ENCODE measurements at places on chromosomes 2 and 18.

DNA sequence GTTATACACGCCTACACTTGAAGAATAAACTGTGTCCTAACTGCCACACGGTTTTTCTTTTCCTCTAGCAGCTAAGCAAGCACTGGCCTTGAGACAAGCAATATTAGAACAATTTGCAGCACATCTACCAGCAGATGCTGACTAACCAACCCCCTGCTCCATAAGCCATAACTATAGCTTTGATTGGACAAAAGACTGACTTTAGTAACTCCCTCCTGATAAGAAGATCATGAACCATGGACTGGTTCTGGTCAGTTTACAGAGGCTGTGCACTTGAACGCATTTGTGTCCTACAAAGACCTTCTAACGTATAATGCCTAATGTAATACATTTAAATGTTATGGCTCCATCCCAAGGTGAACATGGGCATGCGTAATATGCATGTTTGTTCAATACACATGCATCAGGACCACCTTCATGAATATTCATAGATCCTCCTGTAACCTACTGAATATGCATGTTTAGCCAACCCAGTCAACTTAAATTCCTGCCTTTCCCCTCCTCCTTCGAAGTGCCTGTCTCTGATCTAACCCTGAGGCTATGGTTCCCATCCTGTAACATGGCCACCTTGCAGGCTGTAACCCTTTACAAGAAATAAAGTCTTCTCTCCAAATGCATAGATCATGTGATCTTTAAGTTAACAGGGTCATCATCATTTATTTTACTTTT, 26.5 kb downstream of the SLC4A5 start:
- DNase-seq = no peak

- DNase-seq = no peak
These were observed 144.1 kb upstream of the STK17B start for GRCh38 chr2:196315388-196316049.

GRCh38 chr2:1749489-1750119, 5.3 kb upstream of the PXDN start:
- no peak for DNase-seq

- DNase-seq = no peak
These were observed 202.1 kb downstream of the BCL11A start for GRCh38 chr2:60351321-60351720.

- DNase-seq = no peak
These were observed 8.3 kb downstream of the ARL5A start for GRCh38 chr2:151819920-151820319.

DNA sequence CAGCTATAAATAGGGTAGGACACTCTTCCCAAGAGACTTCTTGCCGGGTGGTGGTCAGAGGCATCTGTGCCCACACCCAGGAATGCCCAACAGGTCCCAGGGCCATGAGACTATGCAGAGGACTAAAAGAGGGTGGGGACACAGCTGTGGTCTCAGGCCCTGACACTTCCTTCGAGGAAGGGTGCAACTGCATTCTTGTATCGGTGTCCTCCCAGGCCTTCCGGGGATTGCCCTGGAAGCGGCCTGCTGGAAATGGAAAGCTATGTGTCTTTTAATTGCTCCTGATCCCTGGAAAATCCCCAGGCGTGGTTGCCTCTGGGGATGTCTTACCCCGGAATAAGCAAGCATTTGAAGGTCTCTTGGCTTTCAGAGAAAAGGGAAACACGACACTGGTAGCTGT, 176.7 kb downstream of the SOX11 start:
- DNase-seq = no peak
